ENCODE measurements at places on chromosomes 12 and 14.

GRCh38 chr12:28776220-28776619 is 372.9 kb upstream of the FAR2 start:
- DNase-seq, result no peak

DNA sequence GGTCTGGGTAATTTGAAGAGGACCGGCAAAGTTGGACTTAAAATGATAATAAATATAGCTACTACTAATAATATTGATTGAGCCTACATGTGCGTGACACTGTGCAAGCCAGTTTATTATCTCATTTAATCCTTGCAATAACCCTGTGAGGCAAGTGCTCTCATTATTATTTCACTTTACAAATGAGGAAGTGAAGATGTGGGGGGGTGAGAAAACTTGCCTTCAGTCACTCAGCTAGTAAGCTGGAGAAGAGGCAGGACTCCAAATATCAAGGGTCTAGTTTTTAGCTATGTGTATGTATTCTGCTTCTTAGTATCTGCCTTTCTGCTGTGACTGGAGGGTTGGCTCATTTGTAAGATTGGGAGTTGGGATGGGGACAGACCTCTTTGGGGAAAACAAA is 39.2 kb downstream of the NPAS3 start:
- DNase-seq, result no peak

GRCh38 chr14:69518289-69519101 is 34.0 kb downstream of the PLEKHD1 start:
- DNase-seq, result no peak

- DNase-seq, result no peak
Measured at GRCh38 chr12:127589541-127589940, 677.4 kb upstream of the TMEM132C start.

- no peak for DNase-seq
Measured at GRCh38 chr12:20429852-20430251, 61.5 kb downstream of the PDE3A start.

DNA sequence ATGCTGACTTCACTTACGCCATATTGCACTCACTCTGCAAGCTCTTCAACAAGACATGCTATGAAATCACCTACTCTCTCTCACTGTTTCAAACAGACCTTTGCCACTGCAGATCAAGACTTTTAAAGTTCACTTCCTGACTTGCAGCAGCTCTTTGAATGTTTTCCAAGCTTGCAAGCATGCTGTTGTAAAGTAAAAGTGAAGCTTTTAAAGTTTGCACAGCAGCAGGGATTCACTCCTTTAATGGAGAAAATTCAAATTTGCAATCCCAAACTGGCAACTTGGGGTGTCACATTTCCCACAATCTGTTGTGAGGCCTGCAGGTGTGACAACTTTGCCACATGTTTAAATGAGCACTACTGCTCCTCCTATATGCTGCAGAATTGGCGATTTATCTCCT is 270.9 kb downstream of the ALX1 start:
- no peak for DNase-seq

DNA sequence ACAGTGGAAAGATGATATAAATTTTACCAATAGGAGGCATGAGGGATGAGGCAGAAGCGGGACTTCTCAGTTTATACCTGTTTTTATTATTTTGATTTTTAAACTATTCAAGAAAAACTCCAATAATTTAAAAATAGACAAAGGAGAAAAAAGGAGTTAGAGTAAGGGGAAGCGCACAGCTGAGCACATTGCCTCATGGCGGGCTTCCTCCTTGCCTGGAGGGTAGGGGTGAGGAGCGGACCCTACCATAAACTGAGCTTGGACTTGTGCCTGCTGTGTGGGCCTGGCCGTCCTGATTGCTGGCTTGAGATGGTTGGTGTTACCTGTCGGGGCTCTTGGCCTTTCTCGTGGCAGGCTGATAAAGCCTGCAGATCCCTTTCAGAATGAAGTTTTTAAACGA is 15.1 kb upstream of the HIP1R start:
- DNase-seq, result no peak

DNA sequence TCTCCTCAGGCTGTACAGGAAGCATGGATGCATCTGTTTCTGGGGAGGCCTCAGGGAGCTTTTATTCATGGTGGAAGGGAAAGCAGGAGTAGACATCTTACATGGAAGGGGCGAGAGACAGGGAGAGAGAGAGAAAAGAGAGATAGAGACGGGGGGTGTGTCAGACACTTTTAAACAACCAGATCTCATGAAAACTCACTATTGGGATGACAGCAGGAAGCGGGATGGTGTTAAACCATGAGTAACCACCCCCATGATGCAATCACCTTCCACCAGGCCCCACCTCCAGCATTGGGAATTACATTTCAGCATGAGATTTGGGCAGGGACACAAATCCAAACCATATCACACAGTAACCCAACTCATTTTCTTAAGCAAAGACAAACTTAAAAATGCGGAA is 110.0 kb upstream of the EEA1 start:
- no peak for DNase-seq

DNA sequence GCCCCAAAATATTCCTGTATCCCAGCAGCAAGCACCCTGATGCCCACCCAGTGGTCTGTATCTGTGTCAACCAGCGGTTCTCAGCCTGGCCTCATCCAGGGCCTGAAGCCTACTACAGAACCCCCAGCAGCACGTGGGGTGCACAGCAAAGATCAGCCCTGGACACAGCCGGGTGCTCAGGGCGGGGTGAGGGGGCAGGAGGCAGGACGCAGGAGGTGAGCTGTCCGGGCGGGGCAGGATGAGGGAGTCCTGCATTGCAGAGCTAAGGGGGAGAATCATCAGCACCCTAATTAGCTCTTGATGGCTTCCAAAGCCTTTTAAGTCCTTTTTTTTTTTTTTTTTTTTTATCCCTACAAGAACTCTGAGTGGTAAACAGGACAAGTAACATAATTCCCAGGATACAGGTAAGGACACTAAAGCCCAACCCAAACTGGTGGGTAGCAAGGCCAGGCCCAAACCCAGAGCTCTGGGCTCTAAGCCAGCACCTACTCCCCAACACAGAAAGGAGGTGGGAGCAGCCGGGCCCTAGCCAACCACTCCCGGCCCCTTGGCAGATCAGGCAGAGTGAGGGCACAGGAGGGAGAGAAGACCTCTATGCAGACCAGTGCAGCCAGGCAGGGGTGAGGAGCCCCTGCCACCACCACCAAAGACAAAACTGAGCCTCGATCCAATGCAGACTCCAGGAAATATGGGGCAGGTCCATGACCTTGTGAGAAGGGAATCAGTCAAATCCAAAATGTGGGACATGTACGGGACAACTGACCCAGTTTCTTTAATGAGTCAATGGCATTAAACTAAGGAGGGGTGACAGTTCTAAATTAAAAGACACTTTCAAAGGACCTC is 32.3 kb upstream of the EIF5 start:
- DNase-seq, result no peak

GRCh38 chr12:113461666-113462065 is 10.0 kb downstream of the LHX5 start:
- DNase-seq, result no peak

GRCh38 chr12:67646775-67647174 is 1.8 kb upstream of the DYRK2 start:
- no peak for DNase-seq

- peak; percentile 37 for DNase-seq
Measured at GRCh38 chr14:104932676-104933631, 8.3 kb downstream of the PLD4 start.

DNA sequence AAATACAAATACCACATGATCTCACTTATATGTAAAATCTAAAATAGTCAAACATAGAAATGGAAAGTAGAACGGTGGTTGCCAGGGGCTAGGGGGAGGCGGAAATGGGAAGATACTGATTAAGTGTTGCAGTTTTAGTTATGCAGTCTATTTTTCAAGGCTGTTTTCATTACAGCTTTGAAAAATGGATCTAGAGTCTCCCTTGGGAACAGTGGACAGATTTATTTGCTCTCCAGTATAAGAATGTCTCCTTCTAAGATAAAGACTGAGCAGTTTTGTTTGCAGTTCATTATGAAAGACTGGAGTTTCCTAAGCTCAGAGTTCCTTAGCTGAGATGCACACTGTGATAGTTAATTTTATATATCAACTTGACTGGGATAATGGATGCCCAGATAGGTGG is 202.5 kb downstream of the KLHL28 start:
- no peak for DNase-seq

- peak; percentile 17 for DNase-seq
Measured at GRCh38 chr12:25155022-25155576, 39.9 kb downstream of the DNAI7 start.

- DNase-seq, result no peak
Measured at GRCh38 chr12:122610911-122611310, 83.9 kb downstream of the KNTC1 start.

- peak; percentile 33 for DNase-seq
Measured at GRCh38 chr12:31238764-31239387, 87.1 kb downstream of the SINHCAF start.

- no peak for DNase-seq
Measured at GRCh38 chr12:2172491-2173214, 119.9 kb downstream of the CACNA1C start.

GRCh38 chr14:103151270-103151945 is 28.1 kb downstream of the TNFAIP2 start:
- no peak for DNase-seq

DNA sequence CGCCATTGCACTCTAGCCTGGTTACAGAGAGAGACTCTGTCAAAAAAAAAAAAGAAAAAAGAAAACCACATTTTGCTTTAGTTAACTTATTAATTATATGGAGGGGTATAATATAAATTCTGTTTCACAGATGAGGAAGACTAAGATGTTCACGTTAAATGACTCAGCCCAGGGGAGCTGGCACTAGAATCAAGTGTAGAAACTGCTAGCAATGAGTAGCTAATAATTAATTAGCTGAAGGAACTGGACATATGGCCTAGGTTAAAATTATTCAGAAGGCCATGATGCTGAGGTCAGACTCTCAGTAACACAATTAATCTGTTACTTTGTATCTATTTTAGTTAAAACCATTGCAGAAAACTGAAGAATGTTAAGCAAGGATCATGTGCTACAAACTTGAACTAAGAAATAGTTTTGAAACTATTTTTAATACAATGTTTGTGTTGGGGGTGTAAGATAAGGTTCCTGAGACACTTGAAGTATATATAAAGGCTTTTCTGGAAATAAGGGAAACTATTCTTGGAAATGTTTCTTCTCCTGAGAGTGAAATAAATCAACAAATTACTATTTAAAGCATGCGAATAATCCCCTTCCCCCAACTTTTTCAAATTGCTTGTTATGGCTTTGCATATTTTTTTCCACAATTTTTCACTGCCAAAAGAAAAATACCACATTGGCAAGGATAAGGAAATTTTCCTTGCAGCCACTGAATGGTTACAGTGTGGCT is 589.3 kb downstream of the SOX5 start:
- no peak for DNase-seq

DNA sequence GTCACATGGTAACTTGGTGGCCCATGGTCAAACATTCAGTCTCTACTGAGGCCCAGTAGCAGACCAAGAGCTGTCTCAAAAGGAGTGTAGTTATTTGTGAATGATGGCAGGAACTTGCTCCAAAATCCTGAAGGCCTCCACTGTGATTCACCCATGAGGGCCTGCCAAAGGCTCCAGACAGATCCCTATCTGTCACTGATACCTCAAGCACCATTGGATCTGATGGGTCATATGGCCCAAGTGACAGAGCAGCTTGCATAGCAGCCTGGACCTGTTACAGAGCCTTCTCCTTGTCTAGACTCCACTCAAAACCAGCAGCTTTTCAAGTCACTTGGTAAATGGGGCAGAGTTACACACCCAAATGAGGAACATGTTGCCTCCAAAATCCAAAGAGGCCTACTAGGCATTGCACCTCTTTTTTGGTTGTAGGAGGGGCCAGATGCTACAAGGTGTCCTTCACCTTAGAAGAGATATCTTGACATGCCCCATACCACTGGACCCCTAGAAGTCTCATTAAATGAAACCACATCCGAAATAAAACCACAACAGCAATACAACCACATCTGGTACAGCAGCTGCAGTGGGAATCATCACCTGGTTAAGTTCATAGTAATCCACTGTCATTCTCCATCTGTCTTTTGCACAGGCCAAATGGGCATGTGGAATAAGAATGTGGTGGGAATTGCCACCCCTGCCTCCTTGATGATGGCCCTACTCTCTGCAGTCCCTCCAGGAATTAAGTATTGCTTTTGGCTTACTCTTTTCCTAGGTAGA is 150.4 kb upstream of the MAX start:
- DNase-seq, result no peak

DNA sequence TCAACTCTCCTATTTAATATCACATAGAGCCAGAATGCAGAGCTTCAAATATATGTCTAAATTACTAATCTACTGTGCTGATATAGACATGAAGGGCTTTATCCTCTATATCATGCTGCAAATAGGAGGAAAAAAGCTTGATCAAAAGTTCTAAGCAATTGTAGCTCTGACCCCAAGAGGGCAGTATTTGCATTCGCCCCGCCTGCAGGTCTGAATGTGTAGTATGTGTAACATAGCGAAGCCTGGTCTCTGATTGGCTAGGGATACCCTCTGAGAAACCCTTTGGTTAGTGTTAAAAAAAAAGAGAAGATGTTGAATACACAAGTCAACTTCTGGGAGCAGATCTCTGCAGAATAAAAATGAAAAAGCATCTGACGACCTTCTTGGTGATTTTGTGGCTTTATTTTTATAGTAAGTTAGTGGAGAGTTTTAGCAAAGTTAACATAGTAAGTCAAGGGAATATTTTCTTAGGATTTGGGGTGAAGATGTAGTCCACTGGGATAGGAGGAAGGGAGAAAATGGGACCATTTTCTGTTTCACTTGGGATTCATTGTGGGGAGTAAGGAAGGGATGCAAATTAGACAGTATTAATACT is 151.6 kb upstream of the OR4E1 start:
- DNase-seq, result no peak

- DNase-seq, result no peak
Measured at GRCh38 chr12:20751046-20751445, 55.9 kb downstream of the SLCO1C1 start.

GRCh38 chr14:29749829-29750228 is 177.8 kb downstream of the PRKD1 start:
- no peak for DNase-seq
